NCI-H82 (cell line): ENCODE measurements at places on chromosomes 3 and 15.
A peak's percentile ranks its signal among the peaks of the same experiment; 100 is the strongest.

DNA sequence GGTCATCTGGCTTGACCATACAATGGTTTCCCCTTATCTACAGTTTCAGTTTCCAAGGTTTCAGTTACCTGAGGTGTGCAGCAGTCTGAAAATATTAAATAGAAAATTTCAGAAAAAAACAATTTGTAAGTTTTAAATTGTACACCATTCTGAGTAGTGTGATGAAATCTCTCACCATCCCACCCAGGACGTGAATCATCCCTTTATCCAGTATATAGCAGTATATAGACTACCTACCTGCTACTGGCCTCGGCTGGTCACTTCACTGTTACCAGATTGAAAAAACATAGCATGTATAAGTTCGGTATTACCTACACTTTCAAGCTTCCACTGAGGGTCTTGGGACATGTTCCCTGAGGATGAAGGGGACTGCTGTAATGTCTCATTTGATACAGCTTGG lies 12.0 kb downstream of the ARIH1 start:
- no peak for DNase-seq

GRCh38 chr3:98732286-98733052 lies 30.7 kb upstream of the ST3GAL6 start:
- DNase-seq: peak; percentile 60

GRCh38 chr3:157117875-157118654 lies 41.9 kb downstream of the CCNL1 start:
- DNase-seq: no peak

DNA sequence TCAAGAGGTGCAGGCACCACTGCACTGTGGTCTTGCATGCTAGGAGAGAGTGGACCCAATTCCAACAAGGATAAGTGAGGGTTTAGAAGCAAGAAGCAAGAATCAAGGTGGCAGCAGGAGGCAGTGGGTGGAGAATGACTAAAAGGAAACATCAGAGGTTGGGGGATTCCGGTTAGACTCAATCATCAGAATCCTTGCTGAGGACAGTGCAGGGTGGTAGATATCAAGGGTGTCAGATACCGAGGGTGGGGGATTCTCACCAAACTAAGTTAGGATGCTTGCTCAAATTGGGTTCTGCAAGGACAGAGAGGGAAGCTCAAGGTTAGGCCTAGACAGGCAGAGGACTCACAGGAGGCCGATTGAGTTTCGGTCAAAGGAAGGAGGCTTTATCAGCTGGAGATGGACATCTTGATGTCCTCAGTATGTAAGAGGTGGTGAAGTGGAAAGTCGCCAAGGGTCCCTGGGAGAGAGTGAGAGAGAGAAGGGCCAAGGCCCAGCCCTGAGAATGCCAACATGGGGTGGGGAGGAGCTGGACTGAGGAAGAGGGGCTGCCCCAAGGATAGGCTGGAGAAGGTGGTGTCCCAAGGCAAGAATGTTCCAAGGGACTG lies 102.2 kb downstream of the ARNT2 start:
- DNase-seq: no peak

- no peak for DNase-seq
Observed at GRCh38 chr3:12999147-13000140, 73.8 kb downstream of the IQSEC1 start.

GRCh38 chr3:65400899-65401298 lies 637.8 kb downstream of the MAGI1 start:
- DNase-seq: no peak

GRCh38 chr3:8450618-8451017 lies 51.0 kb upstream of the LMCD1 start:
- no peak for DNase-seq

DNA sequence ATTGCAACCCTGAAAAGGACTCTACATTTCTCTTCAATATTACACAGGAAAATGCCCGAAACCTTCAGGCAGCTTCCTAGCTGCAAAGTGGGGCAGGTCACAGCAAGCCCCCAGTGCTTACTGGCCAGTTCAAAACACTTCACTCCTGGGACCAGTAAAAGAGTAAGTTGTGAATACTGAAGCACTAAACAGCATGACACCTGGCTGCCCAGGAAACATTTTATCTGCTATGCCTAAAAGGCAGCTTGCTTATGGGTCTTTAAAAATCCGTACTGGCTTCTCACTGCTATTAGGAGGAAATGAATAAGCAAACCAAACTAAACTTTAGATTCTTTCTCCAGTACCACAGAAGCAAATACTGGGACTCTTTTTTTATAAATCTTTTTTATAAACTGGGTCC lies 457.9 kb upstream of the ALCAM start:
- DNase-seq: peak; percentile 21

- peak; percentile 55 for DNase-seq
Observed at GRCh38 chr3:98733053-98733811, 29.9 kb upstream of the ST3GAL6 start.

DNA sequence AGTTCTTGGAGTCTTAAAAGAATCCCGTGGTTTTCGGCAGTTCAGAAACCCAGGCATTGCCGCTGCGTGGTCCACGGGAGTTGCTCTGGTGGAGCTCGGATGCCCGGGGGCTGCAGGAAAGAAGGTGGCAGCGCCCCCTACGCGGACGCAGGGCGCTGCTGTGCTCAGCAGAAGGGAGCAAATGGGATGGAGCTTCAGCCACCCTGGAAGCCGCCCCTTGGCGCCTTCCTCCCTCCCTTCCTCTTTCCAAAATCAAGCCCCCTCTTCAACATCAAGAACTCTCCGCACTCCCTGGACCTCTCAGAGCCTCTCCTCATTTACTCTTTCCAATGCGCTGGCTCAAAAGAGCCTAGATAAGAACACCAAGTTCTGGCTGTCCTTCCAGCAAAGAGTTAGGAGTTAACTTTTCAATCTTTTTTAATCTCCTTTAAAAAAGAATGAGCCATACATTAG lies 880 bp upstream of the CHRNA7 start:
- peak; percentile 90 for DNase-seq
